ENCODE measurements at places on chromosomes 6 and 20. TPM values are rescaled to one million over a fixed set of nuclear protein-coding genes. Genes with fewer than 3 reads are reported as not detected.

The FAXC gene
- 8.7 TPM for total RNA-seq

GRCh38 chr6:127026247-127026646 lies 92.2 kb upstream of the RSPO3 start:
- no peak for DNase-seq

GRCh38 chr6:20440296-20440695 lies 38.6 kb downstream of the E2F3 start:
- no peak for DNase-seq

The HLA-DMB gene
- 21.2 TPM for total RNA-seq

The PSMG4 gene
- total RNA-seq = 13.1 TPM

GRCh38 chr20:37453288-37453687 lies 67.8 kb upstream of the NNAT start:
- DNase-seq = no peak

The TINAG gene
- not detected for total RNA-seq

- no peak for DNase-seq
Measured at GRCh38 chr20:7432612-7433011, 507.6 kb downstream of the HAO1 start.

GRCh38 chr6:38792356-38792755 lies 77.2 kb downstream of the DNAH8 start:
- no peak for DNase-seq

- DNase-seq = no peak
Measured at GRCh38 chr6:130229645-130230044, 6.9 kb upstream of the SAMD3 start.

DNA sequence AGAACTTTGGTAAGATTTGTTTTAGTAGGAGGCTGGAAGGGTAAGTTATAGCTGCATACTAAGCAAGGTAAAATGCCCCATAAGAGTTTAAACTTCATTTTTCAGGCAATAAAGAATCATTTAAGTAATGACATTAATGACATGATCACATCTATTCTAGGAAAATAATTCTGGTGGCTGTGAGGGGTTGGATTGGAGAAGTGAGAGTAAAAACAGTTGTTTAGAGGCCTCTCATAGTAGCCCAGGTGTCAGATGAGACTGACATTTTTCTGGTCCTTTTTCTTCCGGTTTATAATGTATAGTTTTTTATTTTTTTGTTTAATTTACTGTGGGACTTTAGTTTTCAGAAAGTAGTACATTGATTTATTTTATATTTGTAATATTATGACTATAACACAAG lies 40.8 kb downstream of the ITCH start:
- DNase-seq = no peak

The SEL1L2 gene
- total RNA-seq = 1.3 TPM

GRCh38 chr20:48697845-48698491 lies 129.8 kb downstream of the PREX1 start:
- DNase-seq = no peak
